WTC11 (cell line): ENCODE measurements at places on chromosomes 13 and 19. TPM values are rescaled to one million over a fixed set of nuclear protein-coding genes. Genes with fewer than 3 reads are reported as not detected.

SPACA4 gene
- total RNA-seq: not detected in 3 replicates

ZNF723 gene
- 0.14 TPM in 1 of 3 replicates, not detected in the others for total RNA-seq

DNA sequence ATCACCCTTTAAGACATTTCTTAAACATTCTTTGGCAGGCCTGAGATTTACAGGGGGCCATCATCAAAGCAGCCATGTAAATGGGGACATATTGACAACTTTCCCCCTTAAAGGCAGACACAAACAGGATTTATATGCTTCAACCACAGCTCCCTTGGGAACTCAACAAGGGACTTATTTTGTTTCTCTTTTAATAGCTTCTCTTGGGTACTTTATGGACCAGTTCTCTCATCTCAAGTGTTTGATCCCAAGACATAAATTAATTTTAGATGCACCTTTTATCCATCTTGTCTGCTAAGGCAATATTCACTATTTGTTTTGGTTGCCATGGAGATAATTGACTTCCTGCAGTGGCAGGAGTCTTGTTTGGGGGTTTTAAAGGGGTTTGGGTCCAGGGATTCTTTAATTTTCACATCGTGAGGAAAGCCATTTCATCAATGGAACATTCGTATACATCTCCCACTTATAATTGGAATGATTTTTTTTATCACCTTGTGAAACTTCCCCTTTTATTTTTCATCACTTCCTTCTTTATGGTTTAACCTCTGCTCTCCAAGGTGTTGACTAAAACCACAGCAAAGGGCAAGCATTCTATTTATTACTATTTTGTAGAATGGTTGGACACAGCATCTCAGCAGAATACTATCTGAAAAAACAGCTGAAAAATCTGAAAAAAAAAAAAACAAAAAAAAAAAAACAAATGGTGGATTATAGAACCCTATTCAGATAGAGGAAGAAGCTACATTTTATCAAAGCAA is 726.0 kb downstream of the DIAPH3 start:
- no peak for DNase-seq

- no peak for DNase-seq
Observed at GRCh38 chr19:46828484-46828883, 22.2 kb downstream of the AP2S1 start.

DNA sequence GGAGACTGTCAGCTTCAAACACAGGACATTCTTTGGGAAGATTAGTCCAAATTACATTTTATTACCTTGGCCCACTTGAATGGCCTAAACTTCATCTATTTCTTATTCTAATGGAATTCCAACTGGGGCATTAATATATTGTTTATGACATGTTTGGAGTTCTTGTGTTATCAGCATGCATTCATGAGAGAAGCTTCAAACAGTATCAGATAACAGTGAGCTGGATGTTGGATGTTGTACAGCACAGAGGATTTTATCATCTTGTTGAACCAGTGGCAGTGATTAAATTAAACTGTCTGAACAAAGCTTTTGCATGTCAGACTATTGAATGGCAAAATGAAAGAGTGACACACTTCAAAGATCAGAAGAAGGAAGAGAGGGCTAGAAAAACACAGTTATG is 50.0 kb downstream of the MZT1 start:
- no peak for DNase-seq

DNA sequence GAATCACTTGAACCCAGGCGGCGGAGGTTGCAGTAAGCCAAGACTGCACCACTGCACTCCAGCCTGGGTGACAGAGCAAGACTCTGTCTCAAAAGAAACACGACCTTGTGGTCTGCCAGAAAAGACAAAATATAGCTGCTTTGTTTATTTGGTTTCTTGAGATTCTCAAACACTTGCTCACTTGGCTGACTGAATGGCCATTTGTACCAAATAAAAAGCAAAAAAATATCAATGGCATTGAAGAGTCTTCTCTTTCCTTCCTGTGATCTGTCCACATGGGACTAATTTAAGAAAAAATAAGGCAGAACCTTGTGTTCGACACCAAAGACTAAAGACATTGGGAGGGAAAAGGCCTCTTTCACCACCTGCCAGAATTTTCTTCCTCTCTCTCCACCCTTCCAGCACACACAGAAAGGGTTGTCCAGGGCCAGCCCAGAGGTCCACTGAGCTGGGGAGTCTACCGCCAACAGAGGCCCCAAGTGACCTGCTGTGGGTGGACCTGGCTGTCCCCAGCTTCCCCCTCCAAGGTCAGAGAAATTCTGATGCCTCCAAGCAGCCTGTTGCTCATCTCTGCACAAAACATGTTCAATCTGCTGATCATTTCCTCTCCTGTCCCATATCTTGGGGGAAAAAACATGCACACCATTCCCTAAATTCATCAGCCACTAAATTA is 5.9 kb downstream of the BRME1 start:
- DNase-seq: no peak
